Activated CD8-positive, alpha-beta memory T cell treated with anti-CD3 and anti-CD28 coated beads, Interleukin-2, amount 50 U/mL, for 4 hours (primary cell): ENCODE measurements at places on chromosomes 1 and 21.

- no peak for DNase-seq
These were observed 1560.3 kb downstream of the MRPL39 start for GRCh38 chr21:24046829-24047443.

GRCh38 chr1:27284425-27285273 lies 37.3 kb upstream of the TMEM222 start:
- peak; percentile 89 for DNase-seq

DNA sequence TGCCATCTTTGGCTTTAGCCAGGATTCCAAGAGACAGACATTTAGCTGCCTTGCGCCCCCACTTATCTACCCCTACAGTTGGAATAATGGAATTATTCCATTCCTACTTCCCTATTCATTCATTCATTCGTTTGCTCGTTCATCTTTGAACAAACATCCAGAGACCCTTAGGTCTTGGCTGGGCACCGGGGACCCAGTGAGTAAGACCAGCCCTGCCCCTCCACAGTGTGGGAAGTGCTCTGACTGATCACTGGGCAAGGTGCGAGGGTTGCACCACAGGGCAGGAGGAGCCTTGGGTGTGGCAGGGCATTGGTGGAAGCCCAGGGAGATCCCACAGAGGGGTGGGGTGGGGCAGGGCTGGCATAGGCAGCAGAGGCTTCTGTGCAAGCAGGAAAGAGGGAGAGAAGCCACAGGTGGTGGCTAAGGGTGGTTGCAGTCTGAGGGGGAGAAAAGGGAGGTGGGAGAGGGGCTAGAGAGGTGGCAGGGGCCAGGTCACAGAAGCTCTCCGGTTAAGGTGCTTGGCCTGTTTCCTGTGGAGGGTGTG lies 35.0 kb upstream of the TMEM61 start:
- no peak for DNase-seq

DNA sequence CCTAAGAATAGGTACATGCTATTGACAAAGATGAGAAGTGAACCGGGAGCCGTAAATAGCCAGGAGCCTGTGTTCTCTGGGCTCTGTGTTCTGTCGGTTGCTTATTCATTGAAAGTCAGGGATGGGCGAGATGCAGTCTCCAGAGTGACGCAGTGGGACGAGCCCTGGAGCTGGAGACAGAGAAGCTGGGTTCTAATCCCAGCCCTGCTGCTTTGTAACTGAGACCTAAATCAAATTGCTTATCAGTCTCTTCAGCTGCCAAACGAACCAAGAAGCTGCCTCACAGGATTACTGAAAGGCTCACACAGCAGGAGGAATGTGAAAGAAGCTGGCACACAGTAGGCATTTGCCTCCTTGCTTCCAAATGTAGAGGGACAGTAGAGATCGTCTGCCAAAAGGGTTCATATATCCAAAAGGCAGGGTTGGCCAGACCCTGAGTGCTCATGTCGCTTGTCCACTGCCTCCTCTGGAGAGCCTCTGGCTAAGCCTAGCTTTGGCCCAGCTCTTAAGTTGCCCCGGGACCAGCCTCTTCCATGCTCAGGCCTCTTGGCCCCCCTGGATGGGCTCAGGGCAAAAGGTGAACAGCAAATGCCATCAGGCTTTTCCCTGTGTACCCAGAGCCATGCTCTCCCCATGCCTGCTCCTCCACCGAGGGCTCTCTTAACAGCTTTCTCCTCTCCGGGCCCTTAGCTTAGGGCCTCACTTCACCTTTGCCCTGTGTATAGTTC lies 134.2 kb upstream of the IPO9 start:
- no peak for DNase-seq

- no peak for DNase-seq
These were observed 116.9 kb downstream of the NOS1AP start for GRCh38 chr1:162186406-162186805.

- DNase-seq = no peak
These were observed 79.5 kb downstream of the TNFSF18 start for GRCh38 chr1:172971241-172971640.

- DNase-seq = no peak
These were observed 35.7 kb upstream of the MAN1C1 start for GRCh38 chr1:25580927-25581326.

DNA sequence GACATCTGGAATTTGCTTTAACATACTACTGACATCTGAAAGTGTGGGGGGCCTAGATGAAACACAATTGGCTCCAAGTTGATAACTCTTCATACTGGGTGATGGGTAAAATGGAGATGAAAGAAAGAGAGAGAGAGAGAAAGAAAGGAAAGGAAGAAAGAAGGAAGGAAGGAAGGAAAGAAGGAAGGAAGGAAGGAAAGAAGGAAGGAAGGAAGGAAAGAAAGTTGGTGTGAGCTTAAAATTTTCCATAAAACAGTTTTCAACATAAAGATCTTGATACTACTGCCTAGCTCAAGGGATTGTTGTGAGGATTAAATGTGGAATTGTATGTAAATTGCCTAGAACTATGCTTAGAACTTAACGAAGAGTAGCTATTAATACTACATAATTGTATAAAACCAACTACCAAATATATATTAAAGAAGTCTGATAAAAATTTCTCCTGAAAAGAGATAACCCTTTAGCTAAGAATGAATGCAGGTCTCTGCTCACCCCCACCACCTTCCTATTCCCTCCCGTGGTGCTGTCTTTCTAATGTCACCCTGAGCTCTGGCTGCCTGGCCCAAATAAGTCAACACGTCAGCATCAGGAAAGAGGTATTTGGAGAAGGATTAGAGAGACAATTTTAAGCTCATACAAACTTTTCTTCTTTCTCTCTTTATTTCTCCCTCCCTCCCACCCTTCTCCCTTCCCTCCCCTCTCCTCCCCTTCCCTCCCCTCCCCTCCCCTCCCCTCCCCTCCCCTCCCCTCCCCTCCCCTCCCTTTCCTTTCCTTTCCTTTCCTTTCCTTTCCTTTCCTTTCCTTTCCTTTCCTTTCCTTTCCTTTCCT lies 89.3 kb upstream of the SGIP1 start:
- DNase-seq = no peak

DNA sequence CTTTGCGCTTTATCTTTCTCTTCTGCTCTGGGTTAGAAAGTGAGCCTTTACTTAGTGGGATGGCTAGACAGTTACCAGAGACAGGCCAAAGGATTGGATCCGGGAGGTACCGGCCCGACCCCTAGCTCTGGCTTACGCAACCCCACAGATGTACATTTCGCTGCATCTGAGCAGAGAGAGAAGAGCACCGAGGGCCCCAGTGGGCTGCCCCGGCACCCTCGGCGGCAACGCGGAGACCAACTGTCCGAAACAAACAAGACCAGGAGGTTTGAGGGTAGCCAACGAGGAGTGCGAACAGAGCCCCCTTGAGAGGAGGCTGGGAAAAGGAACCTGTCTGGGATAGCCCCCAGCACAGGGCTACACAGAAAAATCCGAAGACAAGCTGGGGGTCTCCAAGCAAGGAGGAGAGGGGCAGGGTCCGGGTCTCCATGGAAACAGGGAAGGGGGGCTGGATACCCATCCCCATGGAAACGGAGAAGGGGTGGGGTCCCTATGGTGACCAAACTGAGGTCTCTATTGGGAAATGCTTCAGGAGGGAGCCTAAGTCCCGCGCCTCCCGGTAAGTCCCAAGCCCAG lies 373 bp downstream of the MTF1 start:
- peak; percentile 17 for DNase-seq

- no peak for DNase-seq
These were observed 262.8 kb downstream of the RWDD3 start for GRCh38 chr1:95496773-95497172.

- peak; percentile 28 for DNase-seq
These were observed 191.8 kb upstream of the SAMSN1 start for GRCh38 chr21:14737922-14738321.

- DNase-seq = no peak
These were observed 12.2 kb downstream of the PFKL start for GRCh38 chr21:44312089-44312488.

DNA sequence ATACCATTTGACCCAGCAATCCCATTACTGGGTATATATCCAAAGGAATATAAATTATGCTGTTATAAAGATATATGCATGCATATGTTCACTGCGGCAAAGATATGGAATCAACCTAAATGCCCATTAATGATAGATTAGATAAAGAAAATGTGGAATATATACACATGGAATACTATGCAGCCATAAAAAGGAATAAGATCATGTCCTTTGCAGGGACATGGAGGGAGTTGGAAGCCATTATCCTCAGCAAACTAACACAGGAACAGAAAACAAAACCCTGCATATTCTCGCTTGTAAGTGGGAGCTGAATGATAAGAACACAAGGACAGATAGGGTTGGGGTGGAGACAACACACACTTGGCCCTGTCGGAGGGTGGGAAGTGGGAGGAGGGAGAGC lies 19.8 kb upstream of the REG4 start:
- no peak for DNase-seq

DNA sequence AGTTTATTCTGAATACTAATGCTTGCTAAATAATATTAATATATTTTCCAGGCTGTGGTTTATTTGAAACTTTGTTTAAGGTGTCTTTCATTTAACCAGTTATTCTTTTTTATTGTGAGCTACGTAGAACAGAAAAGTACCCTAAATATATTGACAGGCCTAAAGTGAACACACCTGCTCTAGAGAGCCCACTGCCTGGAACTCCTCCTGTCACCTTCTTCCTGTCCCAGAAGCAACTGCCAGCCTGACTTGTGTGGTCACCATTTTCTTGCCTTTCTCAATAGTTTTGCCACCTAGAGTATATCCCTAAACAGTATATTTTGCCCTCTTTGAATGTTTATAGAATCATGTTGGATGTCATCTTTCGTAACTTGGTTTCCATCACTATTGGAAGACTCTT lies 48.5 kb downstream of the SCCPDH start:
- no peak for DNase-seq

GRCh38 chr1:88060750-88061491 lies 623.2 kb upstream of the PKN2 start:
- DNase-seq = no peak

GRCh38 chr1:236144446-236145150 lies 2.3 kb downstream of the GPR137B start:
- DNase-seq = no peak

DNA sequence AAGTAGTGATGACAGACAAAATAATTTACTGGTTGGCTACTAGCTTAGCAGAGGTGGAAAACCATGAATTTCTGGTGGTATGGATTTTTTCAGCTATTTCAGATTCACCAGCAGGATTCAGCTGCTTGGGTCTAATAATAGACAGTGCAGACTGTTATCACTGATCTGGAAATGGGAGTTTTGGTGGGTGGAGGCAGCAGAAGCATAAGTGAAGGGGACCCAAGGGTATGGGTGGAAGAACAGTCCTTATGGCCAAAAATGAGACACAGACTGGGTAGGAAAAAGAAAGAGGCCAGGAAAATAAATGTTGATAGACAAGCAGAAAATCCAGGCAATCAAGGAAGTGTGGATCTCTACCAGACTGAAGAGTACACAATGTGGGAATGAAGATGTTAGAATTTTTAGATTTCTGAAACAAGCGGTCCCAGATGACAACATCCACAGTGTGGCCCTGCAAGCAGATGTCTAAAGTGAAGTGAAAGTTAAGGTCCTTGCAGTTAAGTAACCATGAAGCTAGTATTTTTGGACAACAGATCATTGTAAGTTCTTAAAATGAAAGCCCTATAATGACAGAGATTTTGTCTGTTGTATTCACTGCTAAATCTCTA lies 24.7 kb downstream of the LYST start:
- DNase-seq = no peak

DNA sequence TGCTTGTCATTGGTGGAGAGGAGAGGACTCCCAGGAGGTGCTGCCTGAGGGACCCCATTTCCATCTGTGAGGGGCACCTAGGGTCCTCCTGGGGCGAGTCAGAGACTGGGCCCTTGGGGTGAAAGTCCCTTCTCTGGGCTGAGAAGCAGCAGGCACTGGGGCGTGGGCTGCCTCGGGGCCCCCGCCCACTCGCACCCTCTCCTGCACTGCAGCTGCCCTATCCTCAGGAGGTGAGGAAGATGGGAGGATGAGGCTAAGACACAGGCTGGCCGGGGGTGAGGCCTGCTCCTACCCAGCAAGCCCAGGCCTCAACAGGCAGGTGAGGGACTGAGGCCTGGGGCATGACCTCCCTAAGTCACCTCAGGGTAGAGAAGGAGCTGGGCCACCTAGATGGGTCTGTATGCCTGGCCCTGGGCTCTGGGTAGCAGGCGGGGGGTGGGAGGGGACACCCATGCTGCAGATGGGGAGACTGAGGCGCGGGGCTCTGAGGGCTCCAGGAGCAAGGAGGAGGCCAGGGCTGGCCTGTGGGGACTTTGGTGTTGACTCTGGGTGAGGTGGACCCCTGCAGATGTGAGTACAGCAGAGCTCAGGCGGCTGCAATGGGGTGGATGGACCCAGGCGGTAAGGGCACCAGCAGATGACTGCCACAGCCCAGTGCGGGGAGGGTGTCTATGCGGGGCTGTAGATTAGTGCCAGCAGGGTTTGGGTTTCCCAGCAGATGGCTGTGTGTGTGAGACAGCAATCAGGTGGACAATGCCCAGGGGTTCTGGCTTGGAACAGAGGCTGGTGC lies 10.4 kb upstream of the ZNF669 start:
- DNase-seq = no peak

DNA sequence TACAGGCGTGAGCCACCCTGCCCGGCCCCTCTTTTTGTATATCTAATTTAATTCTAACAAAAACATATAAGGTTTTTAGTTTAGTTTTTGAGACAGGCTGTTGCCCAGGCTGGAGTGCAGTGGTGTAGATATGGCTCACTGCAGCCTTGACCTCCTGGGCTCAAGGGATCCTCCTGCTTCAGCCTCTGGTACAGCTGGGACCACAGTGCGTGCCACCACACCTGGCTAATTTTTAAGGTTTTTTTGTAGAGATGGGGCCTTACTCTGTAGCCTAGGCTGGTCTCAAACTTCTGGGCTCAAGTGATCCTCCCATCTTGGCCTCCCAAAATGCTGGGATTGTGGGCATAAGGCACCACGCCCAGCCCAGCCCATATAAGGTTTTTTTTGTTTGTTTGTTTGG lies 18.8 kb downstream of the ENSA start:
- DNase-seq = no peak

DNA sequence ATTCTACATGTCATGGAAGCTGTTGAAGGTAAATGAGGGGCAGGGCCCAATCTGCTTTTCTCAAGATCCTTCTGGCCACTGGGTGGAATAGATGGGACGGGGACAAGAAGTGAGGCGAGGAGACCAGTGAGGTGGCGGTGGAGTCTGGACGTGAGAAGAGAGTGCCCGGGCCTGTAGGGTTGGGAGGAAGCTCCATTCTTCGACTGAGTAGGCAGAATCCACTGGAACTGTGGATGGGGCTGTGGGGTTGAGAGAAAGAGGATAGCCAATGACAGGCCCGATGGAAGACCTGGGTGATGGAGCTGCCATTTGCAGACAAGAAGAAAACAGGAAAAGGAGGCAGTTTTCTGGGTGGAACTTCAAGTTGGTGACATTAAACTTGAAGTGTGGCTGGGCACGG lies 10.3 kb downstream of the SLC1A7 start:
- DNase-seq = no peak

- no peak for DNase-seq
These were observed 22.1 kb downstream of the TFB2M start for GRCh38 chr1:246544001-246544400.
